SK-N-SH treated with all-trans-retinoic acid at 6 μM for 48 hours (cell line): ENCODE measurements at places on chromosomes 6 and 20.

GRCh38 chr20:63488315-63489251 is 10.3 kb downstream of the EEF1A2 start:
- ATAC-seq = no peak

GRCh38 chr6:139060332-139060731 is 31.8 kb downstream of the ABRACL start:
- ATAC-seq = no peak

GRCh38 chr6:100202417-100203194 is 208.6 kb upstream of the MCHR2 start:
- peak; percentile 95 for ATAC-seq

GRCh38 chr6:56528412-56528841 is 114.3 kb downstream of the DST start:
- peak; percentile 54 for ATAC-seq

- ATAC-seq = no peak
Observed at GRCh38 chr6:46175446-46175845, 4.7 kb upstream of the ENPP5 start.

GRCh38 chr6:90508753-90509152 is 78.1 kb downstream of the MAP3K7 start:
- no peak for ATAC-seq

DNA sequence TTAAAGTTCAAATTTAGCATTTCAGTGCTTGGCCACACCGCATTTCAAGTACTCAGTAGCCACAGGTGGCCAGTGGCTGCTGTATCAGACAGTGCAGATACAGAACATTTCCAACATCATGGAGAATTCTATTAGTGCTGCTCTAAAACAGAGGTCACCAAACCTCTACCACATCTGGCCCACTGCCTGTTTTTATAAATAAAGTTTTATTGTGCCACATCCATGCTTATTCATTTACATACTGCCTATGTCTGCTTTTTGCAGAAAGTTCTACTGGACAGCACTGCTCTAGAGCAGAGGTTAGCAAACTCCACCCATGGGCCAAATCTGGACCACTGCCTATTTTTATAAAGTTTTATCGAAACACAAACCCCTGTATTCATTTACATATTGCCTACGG is 3.7 kb upstream of the PTPRT start:
- no peak for ATAC-seq
